Skeletal muscle cell (primary cell): ENCODE measurements at places on chromosomes 16 and 17.

DNA sequence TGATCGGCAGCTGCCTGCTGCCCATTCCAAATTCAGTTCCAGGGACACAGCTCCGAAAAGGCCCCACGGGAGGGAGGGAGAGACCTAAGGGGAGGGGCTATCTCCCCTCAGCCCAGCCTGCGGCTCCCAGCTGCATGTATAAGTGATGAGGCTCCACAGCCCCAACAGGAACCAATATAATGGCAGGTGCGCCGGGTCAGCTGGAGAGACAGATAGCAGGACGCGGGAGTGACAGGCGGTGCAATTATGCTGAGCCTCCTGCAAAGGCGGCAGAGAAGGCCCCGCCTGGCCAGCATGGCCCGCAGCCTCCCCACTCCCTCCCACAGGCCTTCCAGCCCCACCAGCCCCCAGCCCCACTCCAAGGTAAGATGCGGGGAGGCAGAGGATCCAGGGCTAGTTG lies 8.1 kb upstream of the C1QL1 start:
- no peak for DNase-seq

- no peak for DNase-seq
These were observed 412.8 kb downstream of the ZFHX3 start for GRCh38 chr16:72635104-72635503.

DNA sequence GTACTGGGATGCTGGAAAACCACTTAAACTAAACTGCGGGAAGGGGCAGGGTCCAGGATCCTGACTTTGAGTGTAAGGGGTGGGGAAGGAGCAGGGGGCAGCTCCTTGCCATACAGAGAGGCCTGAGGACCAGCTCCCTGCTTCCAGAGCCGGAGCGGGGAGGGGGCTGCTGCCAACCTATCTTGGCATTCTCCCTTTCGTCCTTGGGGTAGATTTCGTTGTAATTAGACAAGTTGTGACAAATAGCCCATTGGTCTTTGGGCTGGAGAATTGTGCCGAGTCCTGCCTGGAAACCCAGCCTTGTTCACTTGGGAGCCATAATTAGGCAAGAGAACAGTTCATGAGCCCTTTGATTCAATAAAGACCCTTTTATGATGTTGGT lies 175.5 kb downstream of the RAB11FIP4 start:
- DNase-seq, result no peak

DNA sequence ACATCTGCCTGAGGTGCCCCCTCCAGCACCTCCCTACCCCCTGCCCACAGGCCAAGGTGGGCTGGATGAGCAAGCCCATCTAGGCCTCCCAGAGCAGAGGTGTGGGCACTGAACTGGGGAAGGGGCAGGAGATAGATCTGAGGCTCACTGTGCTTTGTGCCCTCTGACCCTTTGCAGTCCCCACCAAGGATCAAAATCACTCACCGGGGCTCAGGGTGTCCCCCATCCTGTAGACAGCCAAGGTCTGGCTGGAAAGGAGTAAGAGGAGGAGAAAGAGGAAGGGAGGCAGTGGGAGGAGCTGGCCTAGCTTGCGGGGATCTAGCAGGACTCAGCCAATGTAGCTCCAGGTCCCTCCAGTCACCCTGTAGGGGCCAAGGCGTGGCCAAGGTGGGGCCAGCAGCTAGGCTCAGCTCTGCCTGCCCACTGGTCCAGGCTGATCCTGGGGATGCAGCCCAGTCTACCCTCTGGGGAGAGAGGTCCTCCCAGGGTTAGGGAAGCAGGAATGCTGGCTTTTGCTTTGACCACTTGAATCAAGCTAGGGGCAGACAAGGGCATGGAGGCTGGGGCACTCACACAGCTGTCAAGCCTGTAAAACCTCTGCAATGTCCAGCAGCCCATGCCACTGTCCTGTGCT lies 1.8 kb downstream of the SLC12A4 start:
- DNase-seq, result no peak

- no peak for DNase-seq
These were observed 91.6 kb downstream of the OR1D5 start for GRCh38 chr17:2971851-2972250.

- no peak for DNase-seq
These were observed 292.4 kb downstream of the CPPED1 start for GRCh38 chr16:12511308-12511707.

GRCh38 chr17:12667299-12667958 lies 1.7 kb downstream of the MYOCD start:
- peak; percentile 31 for DNase-seq

- DNase-seq, result no peak
These were observed 215.9 kb upstream of the GSE1 start for GRCh38 chr16:85396879-85397871.

DNA sequence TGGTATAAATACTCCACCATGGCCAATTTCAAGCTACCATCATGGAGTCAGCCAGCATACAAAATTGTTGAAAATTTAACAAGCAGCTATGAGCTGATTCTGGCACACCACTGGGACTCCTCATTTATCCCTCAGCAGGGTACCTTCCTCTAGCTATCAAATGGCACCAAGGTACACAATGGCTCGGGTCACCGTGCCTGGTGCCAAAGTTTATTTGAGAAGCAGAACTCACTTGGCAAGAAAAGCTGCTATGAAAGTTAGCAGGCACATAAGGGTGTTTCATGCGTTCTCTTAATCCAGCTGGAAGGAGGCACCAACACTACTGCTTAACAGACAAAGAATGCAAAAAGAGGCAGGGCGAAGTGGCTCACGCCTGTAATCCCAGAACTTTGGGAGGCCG lies 51.6 kb downstream of the IKZF3 start:
- no peak for DNase-seq

GRCh38 chr16:82340531-82340930 lies 170.5 kb upstream of the MPHOSPH6 start:
- DNase-seq, result no peak

GRCh38 chr16:70571623-70572022 lies 48.0 kb downstream of the SF3B3 start:
- no peak for DNase-seq

DNA sequence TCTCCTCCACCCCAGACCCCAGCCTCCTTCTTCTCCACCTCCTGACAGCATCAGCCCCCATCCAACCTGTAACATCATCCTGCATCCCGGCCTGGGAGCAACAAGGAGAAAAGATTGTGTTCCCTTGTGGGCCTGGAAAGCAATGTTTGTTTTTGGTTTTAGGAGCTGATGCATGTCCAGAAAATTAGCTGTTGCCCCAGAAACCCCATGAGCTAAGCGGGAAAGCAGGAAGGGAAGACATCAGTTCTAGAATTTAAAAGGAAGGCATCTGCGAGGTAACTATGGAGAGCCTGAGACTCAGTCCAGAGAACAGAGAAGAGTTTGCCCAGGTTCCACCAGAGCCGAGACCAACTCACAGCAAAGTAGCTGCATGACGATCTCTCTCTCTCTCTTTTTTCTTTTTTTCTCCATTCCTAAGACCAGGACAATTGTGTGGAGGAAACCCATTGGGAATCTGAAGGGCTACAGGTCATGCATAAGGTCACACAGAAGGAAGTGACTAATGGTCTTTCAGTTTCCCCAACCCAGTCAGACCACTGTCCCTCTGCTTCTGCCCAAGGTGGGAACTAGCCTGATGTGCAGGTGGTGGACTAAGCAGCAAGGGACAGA lies 124.4 kb downstream of the SLC39A11 start:
- DNase-seq, result no peak

DNA sequence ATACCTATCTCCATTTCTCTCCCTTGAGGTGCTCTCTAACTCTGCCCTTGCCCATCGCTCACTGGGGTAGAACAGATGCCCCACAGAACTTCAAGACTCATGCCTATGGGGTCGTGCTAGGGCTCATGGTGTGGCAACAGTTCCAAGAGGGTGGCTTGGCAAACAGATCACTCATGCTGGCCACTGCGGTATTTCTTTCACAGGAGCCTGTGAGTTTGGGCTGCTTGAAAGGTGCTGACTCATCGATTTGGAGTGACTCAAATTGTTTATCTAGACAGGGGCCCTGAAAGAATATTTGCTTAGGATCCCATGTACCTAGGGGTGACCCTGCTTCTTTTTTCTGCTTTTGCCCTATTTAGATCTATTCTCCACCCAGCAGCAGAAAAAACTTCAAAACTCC lies 69.9 kb downstream of the IRX5 start:
- DNase-seq, result peak; percentile 21

DNA sequence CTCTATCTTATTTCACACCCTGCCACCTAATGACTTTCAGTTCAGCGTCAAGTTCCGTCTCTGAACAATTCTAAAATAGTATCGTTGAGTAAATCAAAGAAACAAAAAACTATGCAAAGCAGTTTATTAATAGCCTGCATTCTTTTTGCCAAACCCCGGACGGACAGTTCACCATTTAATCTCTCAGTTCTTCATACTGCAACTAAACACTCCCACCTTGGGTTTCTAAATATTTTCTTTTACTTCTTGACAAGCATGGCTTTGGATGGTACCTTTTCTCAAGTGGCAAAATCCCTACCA lies 1.2 kb downstream of the MYH11 start:
- no peak for DNase-seq

- DNase-seq, result peak; percentile 76
These were observed 100.9 kb downstream of the PARN start for GRCh38 chr16:14529010-14529669.

- DNase-seq, result no peak
These were observed at the start of gene METTL23 for GRCh38 chr17:76726776-76727718. TSS of gene METTL23 (plus strand) at chr17:76726839. CDS start at chr17:76729711, 2,872 bp downstream.
